ENCODE measurements at places on chromosomes 7 and 10.
A peak's percentile ranks its signal among the peaks of the same experiment; 100 is the strongest.

- DNase-seq, result no peak
Observed at GRCh38 chr10:110737886-110738634, 93.9 kb downstream of the RBM20 start.

- no peak for DNase-seq
Observed at GRCh38 chr10:119687192-119688032, 36.2 kb downstream of the BAG3 start.

DNA sequence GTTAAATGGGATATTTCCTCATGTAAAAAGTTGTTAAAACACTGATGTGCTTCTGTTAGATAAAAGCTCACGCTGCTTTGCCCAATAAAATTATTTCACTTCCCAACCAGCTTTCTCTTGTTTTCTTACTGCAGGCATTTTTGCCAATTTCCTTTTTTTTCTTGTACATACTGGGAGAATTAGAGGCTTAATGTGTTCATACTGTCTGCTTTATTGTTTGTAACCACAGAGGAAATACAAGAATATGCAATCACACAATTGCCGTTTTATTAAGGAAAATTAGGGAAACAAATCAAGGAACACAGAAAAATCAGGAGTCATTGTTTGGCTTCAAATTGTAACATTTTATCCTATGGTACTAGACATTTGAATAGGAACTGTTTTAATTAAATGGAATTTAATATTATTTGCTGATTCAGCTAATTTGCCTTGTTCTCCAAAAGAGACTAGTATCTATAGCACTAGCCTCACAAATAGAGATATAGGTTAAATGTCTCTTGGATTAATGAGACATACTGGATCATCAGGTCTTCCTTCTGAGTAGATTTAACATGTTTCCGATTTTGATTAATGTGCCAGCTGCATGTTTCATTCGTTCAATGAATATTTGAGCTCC, 6.4 kb upstream of the VWA2 start:
- DNase-seq, result no peak

DNA sequence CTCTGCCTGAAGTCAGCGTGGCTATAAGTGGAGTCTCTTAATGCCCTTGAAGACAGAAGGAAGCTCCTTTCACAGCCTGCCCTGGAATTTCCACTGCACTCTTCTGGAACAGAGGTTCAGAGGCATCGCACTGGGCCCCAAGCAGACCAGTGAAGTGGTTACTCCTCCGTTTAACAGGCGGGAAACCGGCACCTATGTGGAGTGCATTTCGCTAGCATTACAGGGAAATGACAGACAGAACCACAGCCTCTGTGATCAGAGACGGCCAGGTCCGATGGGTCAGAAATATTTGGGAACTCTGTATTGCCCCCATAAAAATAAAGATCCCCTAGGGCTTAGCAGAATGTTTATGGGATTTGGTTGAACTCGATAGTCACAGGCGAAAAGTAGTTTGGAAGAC, 406.9 kb upstream of the PRKCQ start:
- no peak for DNase-seq

DNA sequence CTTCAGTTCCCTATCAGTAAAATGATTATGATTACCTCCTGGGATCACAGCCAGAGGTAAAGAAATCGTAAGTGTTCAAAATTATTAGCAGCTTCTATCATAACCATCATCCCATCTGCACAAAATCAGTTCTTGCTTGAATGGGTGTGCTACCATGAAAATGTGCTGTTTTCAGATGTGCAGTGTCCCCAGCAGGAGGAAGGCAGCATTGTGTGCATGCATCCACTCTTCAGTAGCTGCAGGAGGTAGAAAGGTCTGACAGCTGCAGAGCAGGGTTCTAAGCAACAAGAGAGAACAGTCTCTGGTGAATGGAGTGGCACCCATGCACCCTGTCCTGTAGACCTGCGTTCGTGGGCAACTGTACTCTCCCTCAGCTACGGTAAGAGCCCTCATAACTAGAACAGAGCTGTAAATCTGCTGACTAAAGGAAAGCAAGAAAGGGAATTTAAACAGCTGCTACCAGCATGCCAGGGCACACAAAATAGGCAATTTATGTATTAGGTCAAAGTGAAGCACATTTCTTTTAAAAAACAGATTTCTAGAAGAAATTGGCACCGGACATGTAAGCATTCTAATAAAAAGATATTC, 21.2 kb downstream of the VSTM2A start:
- DNase-seq, result no peak

- DNase-seq, result no peak
Observed at GRCh38 chr7:91353848-91354247, 89.6 kb downstream of the FZD1 start.

DNA sequence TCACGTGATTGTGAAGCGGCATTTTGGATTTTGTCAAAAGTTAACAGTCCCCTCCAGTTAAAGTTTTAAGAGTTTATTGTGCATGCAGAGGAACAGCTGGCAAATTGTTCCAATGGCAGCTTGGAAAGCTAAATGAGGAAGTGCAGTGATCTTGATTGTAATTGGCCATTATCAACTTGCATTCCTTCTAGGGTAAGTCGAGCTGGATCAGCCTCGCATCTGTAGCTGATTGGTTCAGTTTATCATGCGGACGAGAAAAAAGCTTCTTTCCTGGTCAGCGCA, 566 bp downstream of the ZNF789 start:
- peak; percentile 37 for DNase-seq

DNA sequence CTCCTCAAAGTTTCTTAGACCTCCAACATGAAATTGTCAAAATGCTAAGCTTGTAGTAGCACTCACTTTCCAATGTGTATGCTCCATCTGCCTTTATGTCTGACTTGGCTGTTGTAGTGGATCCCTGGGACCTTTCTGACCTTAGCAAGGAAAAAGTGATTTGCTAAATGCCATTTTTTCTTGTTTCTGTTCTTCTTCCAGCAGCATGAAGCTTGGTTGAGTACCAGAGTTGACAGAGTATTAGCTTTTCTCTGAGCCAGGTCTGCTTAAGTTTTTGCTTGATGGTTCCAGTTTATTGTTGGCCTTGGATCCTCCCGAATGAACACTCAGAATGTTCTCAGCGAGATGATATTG, 168.7 kb downstream of the SND1 start:
- DNase-seq, result no peak

- no peak for DNase-seq
Observed at GRCh38 chr10:53357587-53357986, 585.0 kb upstream of the MBL2 start.

- DNase-seq, result no peak
Observed at GRCh38 chr10:97960269-97961056, 70.0 kb downstream of the CRTAC1 start.

DNA sequence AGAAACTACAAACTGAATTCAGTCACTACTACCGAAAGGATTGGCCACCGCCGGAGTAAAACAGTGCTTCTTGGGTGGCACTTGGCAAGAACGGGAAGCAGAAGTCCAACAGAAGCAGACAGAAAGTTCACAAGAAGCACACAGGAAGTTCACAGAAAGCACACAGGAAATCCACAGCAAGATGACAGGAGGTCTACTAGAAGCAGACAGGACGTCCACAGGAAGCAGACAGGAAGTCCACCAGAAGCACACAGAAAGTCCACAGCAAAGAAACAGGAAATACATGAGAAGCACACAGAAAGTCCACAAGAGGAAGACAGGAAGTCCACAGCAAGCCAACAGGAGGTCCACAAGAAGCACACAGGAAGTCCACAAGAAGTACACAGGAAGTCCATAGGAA, 399.2 kb upstream of the AUTS2 start:
- DNase-seq, result no peak

- DNase-seq, result no peak
Observed at GRCh38 chr10:29600067-29600466, 34.7 kb downstream of the SVIL start.

DNA sequence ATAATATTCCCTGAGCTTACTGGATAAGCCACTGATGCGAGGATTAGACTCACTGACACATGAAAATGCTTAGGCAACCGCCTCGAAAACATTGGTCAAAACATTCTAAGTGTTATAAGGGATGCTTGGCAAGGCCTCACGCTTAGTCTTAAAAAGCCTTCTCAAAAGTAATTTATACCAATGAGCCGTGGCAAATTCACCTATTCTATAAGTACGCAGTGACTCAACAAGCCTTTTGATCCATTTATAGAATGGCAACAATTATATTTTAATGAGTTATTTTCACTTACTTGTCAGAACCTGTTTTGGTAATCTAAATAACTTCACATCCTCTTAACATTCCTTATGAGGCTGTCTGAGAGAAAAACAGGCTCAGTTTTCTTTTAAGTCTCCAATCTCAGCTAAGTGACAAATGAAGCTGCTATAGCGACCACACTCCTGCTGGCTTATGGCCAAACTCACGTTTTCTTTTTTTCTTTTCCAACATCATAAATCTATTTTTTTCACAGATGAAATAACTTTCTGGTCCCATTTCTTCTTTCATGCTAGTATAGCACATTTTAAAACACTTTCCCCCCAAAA, 121.2 kb upstream of the AFAP1L2 start:
- no peak for DNase-seq

DNA sequence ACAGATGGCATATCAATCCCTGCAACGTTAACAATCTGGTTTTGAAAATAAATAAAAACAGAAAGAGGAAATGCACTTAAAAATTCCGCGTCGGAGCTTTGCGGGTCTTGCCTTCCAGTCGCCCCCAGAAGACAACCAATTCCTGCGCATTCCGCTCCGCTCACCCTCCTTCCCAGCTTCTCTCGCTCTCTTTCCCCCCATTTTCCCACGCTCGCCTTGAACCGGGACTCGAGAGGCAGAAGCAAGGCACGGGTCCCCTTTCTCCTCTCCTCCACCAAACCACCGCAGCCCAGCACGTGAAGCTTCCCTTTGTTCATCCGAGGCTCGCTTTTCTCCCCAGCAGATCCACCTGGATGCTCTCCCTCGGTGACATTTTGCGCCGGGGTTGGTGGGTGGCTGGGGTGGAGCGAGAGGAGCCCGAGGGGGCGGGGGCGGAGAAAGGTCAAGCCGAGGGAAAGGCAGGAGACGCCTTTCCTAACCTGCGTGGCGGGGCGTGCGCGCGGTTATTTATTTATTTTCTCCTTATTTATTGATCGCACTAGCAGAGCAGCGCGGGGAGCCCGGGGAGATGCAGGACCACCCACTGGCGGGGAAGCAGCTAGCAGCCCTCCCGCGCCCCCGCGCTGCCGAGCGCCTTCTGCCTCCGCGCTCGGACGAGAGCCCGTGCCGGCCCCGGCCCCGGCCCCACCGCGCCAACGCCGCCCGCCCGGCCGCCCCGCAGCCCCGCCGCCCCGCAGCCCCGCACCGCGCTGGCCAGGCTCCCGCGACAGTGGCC, at the start of gene KCND2:
Gene KCND2, plus strand, starts transcription at position 475 of the 775 bp plus-strand sequence.
- peak; percentile 21 for DNase-seq

- no peak for DNase-seq
Observed at GRCh38 chr10:26835025-26835424, 25.7 kb downstream of the ABI1 start.

DNA sequence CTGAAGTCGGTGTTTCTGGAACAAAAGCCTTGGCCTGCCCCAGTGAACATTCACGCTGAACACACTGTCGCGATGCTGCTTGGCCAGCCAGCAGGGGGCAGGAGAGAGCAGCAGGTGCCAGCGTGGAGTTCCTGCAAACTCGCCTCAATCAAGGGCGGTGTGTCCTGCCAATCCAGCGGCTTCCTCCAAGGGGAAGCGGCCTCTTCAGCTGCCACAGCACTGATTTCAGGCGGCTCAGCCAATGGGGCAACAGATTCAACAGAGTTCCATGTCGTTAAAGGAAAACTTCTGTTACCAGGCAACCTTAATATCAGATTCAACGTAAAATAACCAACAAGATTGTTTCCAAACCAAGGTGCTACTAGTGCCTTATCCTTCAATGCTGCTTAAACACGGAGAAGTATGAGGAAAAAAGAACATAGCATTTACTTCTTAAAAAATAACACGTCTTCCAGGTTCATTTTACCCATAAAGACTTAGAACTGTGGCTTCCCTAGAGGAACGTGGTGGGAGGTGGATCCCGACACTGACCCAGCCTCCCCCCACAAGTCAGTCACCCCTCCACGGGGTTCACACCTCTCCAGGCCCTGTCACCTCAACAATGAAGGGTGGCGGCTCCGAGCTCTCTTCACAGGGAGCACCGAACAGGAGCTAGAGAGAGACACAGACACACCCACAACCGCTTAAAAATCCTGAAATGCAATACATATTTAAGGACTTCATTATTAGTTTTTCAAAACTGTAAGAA, 178.2 kb downstream of the DIP2C start:
- DNase-seq, result peak; percentile 78

GRCh38 chr7:96144260-96144526, 177.7 kb downstream of the SLC25A13 start:
- DNase-seq, result no peak

- DNase-seq, result no peak
Observed at GRCh38 chr7:120740348-120740747, 117.6 kb downstream of the TSPAN12 start.

DNA sequence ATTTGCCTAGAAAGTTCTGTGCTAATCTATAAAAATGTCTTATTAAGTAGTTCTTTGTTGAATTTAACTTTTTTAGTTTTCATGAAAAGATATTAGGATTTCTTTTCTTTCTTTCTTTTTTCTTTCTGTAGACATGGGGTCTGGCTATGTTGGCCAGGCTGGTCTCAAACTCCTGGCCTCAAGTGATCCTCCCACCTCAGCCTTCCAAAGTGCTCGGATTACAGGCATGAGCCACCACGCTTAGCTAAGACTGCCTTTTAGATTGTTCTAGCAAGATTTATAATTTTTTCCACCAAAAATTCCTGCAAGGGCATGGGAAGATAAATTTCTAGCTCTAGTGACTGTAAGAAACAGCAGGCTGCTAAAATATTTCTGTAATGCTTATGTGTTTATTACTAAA, 140.5 kb downstream of the WDR37 start:
- DNase-seq, result no peak

GRCh38 chr10:53102424-53102823, 329.8 kb upstream of the MBL2 start:
- DNase-seq, result no peak

GRCh38 chr7:144256112-144256511, 8.5 kb downstream of the OR2A7 start:
- DNase-seq, result no peak

Measured in MM.1S (cell line).